Forelimb muscle (tissue), 1 donor: ENCODE measurements at places on chromosomes 1 and 21.

- no peak for DNase-seq
Measured at GRCh38 chr1:116493484-116494352, 77.1 kb downstream of the CD58 start.

DNA sequence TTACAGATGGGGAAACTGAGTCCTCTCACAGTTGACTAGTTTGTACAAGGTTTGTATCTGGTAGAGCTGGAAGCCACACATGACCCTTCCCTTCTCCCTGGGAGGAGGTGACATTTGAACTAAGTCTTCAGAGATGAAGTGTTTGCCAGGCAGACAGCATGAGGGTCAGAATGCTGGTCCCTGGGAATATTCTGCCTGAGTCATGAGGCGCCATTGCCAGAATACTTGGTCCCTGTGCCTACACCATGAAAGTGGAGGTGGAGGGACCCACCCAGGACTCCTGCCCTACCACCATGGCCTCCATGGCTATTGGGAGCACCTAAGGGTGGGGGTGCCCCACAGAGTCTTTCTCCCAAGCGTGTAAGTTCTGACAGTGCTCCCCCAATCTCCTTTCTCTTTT, 7.0 kb downstream of the RPS6KA1 start:
- no peak for DNase-seq

GRCh38 chr1:85330214-85330631, 53.8 kb upstream of the BCL10 start:
- DNase-seq, result no peak

- no peak for DNase-seq
Measured at GRCh38 chr1:241839369-241839979, 8.5 kb upstream of the EXO1 start.

DNA sequence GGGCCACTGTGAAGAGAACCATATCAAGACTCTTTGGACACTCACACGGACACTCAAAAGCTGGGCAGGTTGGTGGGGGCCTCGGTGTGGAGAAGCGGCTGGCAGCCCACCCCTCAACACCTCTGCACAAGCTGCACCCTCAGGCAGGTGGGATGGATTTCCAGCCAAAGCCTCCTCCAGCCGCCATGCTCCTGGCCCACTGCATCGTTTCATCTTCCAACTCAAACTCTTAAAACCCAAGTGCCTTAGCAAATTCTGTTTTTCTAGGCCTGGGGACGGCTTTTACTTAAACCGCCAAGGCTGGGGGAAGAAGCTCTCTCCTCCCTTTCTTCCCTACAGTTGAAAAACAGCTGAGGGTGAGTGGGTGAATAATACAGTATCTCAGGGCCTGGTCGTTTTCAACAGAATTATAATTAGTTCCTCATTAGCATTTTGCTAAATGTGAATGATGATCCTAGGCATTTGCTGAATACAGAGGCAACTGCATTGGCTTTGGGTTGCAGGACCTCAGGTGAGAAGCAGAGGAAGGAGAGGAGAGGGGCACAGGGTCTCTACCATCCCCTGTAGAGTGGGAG, 36.3 kb upstream of the TDRD10 start:
- DNase-seq, result no peak

- no peak for DNase-seq
Measured at GRCh38 chr1:98817821-98818220, 156.3 kb downstream of the SNX7 start.

GRCh38 chr1:29753771-29754572, 517.6 kb downstream of the PTPRU start:
- DNase-seq, result no peak

DNA sequence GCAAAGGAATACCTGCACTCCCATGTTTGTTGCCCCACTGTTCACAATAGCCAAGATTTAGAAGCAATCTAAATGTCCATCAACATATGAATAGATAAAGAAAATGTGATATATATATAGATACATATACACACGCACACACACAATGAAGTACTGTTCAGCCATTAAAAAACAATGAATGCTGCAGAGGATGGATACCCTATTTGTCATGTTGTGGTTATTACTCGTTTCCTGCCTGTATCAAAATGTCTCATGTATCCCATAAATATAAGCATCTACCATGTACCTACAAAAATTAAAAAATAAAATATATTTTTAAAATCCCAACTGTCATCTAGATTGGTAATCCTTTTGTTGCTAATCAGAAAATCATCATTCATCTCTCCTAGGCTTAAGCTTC, 634.8 kb upstream of the ADGRL2 start:
- no peak for DNase-seq

GRCh38 chr1:1210726-1211540, 3.0 kb downstream of the TNFRSF4 start:
- no peak for DNase-seq

GRCh38 chr1:39051956-39052355, 25.8 kb downstream of the NDUFS5 start:
- DNase-seq, result no peak
